IPS DF 6.9 (cell line): ENCODE measurements at places on chromosomes 7 and 10.

DNA sequence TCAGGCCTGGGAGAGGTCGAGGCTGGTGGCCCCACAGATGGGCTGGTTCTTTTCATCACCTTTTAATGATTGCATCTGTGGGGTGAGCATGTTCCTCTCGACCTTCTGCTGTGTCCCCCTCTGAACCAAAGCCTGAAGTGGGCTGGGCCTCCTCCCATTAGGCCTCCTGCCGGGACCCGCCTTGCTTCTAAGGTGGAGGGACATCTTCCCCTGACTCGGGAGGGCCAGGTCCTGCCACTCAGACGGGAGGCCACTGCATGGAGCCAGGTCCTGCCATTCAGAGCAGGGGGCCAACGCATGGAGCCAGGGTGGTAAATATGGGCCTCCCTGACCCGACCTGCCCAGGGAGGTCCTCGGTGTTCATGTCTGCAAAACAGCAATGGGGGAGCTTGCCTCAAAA, 188.4 kb downstream of the EBF3 start:
- DNase-seq, result no peak

GRCh38 chr7:139230023-139230422, 1.0 kb upstream of the UBN2 start:
- no peak for DNase-seq

- DNase-seq, result no peak
Measured at GRCh38 chr10:94069884-94070283, 76.2 kb downstream of the PLCE1 start.

DNA sequence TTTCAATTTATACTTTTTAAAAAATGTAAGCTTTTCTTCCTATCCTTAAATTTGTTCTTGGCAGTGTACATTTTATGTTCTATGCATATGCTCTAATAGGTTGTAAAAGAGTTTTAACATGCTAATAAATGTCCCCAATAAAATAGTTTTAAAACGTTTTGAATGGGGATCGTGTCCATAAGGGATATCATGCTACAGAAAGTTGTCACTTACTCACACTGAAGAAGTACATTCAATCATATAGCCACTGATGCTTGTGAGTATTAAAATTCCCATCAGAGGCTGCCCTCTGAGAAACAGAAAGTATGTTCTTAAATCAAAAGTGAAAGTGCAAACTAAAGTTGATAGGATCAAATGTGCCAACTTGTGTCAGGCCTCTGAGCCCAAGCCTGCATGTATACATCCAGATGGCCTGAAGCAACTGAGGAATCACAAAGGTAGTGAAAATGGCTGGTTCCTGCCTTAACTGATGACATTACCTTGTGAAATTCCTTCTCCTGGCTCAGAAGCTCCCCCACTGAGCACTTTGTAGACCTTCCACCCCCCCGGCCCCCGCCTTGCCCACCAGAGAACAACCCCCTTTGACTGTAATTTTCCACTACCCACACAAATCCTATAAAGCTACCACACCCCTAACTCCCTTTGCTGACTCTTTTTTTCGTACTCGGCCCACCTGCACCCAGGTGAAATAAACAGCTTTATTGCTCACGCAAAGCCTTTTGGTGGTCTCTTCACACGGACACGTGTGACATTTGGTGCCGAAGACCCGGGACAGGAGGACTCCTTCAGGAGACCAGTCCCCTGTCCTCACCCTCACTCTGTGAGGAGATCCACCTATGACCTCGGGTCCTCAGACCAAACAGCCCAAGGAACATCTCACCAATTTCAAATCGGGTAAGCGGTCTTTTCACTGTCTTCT, 877 bp upstream of the NOD1 start:
- DNase-seq, result no peak

GRCh38 chr10:4174197-4174596, 389.2 kb upstream of the KLF6 start:
- peak; percentile 25 for DNase-seq

DNA sequence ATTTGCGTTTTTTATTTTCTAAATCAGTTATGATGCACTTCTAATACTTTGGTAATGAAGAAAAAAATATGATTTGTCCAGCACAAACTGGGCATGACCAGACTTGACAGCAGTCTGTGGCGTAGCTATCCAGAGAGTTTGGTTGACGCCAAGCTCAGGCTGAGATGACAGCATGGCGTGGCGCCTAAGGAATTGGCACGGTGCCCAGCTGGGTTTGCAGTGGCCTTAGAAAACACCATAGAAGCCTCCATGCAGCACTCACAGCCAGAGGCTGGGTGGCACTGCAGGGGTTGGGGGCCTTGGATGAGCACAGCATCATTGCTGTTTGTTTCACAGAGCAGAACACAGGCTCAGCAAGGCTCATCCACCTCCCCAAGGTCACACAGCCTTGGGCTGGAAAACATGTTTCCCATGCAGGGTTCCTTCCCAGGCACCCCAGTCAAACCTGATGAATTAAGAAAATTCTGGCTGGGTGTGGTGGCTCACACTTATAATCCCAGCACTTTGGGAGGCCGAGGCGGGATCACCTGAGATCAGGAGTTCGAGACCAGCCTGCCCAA, 88.9 kb downstream of the GTF2IRD1 start:
- DNase-seq, result no peak

GRCh38 chr7:101644879-101645278, 15.8 kb upstream of the MYL10 start:
- DNase-seq, result no peak

DNA sequence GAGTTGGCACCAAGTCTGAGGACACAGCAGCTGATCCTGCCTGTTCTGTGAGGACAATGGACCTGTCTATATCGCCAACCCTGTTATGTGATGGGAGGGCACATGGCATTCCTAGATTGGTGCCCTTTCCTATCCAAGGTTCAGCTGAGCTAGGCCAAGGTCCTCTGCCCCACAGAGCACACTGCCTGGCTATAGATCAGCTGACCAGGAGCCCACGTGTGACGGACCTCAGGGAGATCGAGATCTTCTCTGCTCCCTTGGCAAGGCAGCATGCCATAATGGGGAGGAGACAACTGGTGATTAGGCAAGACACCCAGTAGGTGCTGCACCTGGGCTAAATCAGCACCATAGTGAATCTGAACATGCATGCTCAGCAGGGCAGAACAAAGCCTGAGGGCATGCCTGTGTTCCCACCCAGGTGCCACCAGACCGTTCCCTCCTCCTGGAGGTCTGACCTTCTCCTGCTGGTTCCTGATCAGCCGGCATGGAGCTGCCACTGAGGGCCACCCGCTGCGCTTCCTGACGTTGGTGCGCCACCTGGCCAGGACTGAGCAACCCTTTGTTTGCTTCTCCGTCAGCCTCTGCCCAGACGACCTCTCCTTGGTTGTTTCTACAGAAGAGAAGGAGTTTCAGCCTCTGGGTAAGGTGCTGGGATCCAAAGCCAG, 93.7 kb downstream of the WDFY4 start:
- DNase-seq, result no peak

- no peak for DNase-seq
Measured at GRCh38 chr7:78389022-78389421, 590.4 kb downstream of the PHTF2 start.

GRCh38 chr7:74026903-74027682, 880 bp upstream of the ELN start:
- no peak for DNase-seq

DNA sequence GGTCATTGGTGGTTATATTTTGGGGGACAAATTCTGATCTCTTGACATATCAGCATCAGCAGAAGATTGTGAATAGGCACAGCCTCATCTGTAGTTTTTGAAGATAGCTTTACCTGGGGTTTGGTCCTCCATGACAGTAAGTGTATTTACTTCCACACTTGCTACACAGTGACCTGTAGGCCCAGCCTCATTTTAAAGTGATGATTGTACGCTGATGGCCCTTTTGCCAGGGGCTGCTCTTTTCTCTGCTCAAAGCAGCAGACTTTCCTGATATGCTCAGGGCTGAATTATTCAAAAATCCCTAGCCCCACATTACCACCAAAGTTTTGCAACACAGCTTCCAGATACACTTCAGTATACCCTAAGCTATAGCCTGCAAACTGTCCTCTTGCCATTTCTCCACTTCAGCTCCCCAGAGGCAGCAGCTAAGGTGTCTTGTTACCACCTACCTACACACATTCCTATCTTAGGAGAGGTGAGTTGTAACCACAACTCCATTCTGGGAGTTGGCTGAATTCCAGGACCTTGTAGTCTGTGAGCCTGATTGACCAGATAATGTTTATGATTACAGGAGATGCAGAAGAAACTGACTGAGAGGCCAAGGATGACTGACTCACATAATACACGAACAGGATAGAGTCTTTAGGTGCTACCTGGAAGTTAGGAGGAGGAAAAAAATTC, 6.0 kb downstream of the ASB4 start:
- no peak for DNase-seq

DNA sequence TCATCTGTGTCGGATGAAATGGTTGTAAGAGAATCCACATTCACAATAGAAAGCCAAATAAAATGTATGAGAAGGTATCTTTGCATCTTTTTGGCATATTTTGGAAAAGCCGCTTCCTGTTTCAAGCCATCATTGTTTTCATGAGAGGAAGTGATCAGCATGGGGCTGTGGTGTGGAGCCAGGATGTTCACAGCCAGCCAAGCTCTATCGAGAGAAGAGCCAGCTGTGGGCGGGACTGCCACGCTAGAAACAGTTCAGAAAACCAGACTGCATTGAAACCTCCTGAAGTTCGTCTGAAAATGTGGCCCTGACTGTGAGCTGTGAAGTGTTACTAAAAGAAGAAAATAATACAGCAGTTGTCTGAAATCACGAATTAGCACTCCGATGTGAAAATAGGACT, 21.2 kb upstream of the NPS start:
- no peak for DNase-seq

DNA sequence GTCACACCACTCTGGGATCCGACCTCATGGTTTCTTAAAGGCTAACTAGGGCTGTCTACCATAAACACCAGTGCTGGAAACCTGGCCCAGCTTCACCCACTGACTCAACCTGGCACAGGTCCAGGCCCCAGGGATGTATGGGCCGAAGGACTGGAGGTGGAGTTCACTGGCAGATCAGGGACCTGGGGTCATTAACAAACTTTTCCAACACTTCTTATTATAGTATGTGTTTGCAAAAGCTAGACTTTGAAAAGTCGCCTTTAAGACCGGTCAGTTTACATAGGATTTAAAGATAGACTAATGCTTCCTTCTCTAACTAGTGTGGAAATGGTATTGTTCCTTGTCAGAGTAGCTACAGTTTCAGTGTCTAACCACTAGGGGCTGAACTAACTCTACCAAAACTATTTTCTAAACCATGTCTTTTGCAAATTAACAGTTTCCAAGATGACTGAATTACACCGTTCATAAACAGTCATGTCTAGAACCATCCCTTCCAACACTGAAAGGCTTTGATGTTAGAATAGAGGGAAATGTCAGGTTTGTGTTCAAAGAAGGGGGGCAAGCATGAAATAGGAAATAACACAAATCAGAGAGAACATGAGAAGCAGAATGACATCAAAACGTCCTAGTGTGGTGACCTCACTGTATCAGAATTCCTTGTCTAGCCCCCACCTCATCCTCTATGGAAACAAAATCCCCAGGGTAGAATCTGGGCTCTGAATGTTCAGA, 29.7 kb downstream of the STN1 start:
- no peak for DNase-seq

DNA sequence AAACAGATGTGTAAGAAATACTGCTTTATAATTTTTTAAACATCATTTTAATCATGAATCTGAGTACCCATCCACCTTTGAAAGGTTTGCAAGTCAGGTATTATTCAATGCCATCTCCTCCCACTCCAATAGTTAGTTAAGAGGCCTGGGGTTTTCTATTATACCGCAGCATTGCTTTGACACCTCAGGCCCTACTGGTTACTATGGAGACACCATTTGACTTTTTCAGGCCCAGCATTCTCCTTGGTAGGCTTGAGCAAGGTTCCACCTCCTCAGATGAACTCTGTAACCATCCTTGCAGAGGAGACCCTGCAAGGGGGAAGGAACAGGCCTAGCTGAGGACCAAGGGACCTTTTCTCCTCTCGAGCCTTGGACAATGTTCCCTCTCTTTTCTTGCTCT, 326.9 kb upstream of the NPSR1 start:
- no peak for DNase-seq

DNA sequence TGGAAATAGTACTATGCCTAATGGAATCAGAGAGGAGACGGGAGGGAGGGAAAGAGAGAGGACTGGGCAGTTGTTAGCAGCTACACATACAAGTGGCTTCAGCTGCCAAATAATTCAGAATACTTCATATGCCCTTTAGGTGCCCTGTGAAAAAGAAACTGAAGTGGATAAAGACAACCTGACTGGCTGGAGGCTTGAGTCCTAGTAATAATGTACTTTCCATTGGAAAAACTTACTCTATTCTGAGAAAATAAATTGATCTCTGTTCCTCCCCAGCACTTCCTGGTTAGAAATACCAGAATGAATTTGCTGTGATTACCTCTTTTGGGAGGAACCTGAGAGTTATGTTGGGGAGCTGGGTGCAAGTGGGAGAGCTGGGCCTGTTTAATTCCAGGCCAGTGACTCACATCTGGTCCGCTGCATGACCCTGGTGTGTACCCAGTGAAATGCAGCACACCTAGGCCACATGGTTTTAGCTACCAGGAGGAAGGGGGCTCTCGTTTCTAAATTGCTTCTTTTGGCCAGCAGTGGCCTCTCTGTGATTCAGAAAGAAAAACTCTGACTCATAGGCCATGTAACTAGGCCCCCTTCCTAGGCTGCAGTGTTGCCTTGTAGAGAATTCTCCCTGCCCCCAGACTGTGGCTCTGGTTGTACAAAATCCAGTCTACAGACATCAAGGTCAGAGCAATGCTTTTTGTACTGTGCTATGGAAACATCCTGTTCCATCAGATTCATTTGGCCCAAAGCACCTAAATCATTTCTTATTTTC, 6.5 kb downstream of the AGFG2 start:
- DNase-seq, result no peak

DNA sequence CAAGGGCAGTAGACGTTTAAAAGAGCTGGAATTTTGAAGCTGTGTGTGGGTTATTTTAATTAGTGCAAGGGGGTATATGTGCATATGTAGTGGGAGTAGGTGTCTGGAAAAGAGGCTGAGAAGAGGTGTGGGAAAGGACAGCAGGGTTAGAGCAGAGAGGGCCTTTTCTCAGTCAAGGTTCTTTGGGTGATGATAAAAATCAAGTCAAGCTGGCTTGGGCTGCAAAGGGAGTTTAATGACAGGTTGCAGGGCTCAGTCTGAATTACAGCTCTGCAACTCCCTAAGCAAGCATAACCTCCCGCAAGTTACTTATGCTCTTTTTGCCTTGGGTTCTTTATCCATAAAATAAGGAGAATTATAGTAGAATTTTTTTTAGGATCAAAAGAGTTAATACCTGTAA, 83.5 kb downstream of the RELN start:
- DNase-seq, result no peak

DNA sequence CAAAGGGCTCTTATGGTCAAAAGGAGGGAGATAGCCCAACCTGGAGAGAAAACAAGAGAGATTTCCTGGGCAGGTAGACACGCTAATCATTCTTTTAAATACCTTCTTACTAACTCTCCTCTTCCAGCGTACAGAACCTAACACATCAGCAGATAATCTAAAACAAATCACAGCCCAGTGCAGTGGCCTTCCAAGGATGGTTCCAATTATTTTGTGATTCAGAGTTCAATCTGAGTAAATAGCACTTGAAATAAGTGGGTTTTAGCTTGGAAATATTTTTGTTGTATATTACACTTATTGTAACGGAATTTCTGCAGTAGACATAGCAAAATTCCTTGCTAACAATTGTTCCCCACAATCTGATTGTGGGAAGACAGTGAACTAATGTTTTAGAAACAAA, 7.3 kb upstream of the IMPDH1 start:
- no peak for DNase-seq

- no peak for DNase-seq
Measured at GRCh38 chr10:79386637-79387465, 39.6 kb downstream of the PPIF start.

GRCh38 chr10:130801784-130802183, 509.7 kb downstream of the TCERG1L start:
- DNase-seq, result no peak
